ENCODE measurements at places on chromosomes 1 and 21.

GRCh38 chr1:95352767-95353166 lies 118.8 kb downstream of the RWDD3 start:
- peaks cover 3% of the 10 kb centered on the region for H3K27me3 ChIP-seq
- H3K36me3 ChIP-seq, result no peaks in the 10 kb centered on the region
- no peak for DNase-seq
- no peaks in the 10 kb centered on the region for H3K4me1 ChIP-seq
- no peak overlapping the region for H3K27ac ChIP-seq

DNA sequence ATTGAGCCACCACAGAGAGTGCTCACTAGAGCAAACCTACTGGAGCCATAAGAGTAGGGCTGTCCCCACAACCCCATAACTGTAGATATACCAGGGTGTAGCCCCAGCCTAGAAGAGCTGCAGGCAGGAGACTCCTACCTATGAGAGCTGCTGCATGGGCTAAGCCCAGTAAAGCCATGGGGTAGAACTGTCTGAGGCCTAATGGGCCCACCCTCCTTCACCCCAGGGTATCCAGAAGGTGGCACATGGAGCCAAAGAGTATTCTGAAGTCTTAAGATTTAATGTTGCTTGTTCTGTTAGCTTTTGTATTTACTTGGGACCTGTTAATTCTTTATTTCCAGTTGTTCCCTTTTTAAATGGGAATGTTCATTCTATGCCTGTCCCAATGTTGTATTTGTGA lies 1193.7 kb upstream of the ADGRL2 start:
- no peaks in the 10 kb centered on the region for H3K27me3 ChIP-seq
- no peak for DNase-seq
- no peaks in the 10 kb centered on the region for H3K36me3 ChIP-seq
- no peaks in the 10 kb centered on the region for H3K4me1 ChIP-seq
- H3K4me3 ChIP-seq, result no peak overlapping the region

- H3K36me3 ChIP-seq, result no peaks in the 10 kb centered on the region
- no peak overlapping the region for H3K4me3 ChIP-seq
- DNase-seq, result no peak
- no peaks in the 10 kb centered on the region for H3K4me1 ChIP-seq
Observed at GRCh38 chr1:219564109-219564508, 48.8 kb downstream of the ZC3H11B start.

- H3K27ac ChIP-seq, result no peak overlapping the region
- no peak overlapping the region for H3K4me3 ChIP-seq
- peaks cover 23% of the 10 kb centered on the region for H3K4me1 ChIP-seq
- no peak for DNase-seq
Observed at GRCh38 chr1:54046671-54047383, 6.2 kb downstream of the TMEM59 start.

GRCh38 chr1:162215902-162216301 lies 146.4 kb downstream of the NOS1AP start:
- no peak overlapping the region for H3K4me3 ChIP-seq
- H3K36me3 ChIP-seq, result no peaks in the 10 kb centered on the region
- no peaks in the 10 kb centered on the region for H3K4me1 ChIP-seq
- peaks cover 12% of the 10 kb centered on the region for H3K27me3 ChIP-seq
- no peak for DNase-seq

GRCh38 chr1:53344921-53345838 lies 17.3 kb upstream of the LRP8 start:
- no peak overlapping the region for H3K27ac ChIP-seq
- no peaks in the 10 kb centered on the region for H3K36me3 ChIP-seq

DNA sequence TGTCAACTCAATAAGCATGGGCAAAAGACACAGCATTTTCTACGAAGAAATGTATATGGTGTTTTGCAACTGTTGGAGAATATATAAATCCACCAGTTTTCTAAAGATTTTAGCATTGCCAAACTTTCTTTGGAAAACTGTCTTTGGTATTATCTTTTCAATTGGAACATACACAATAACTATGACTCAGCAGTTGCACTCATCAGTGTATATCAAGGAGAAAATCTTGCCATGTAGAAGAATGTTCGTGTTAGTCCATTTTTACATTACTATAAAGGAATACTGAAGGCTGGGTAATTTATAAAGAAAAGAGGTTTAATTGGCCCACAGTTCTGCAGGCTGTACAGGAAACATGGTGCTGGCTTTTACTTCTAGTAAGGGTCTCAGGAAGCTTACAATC lies 41.1 kb downstream of the PRKAA2 start:
- H3K27ac ChIP-seq, result no peak overlapping the region
- no peaks in the 10 kb centered on the region for H3K36me3 ChIP-seq
- DNase-seq, result no peak
- H3K27me3 ChIP-seq, result no peaks in the 10 kb centered on the region
- H3K4me3 ChIP-seq, result no peak overlapping the region

GRCh38 chr1:31504001-31504400 lies 72.3 kb upstream of the TINAGL1 start:
- no peak for DNase-seq
- peaks cover 17% of the 10 kb centered on the region for H3K4me1 ChIP-seq
- H3K27me3 ChIP-seq, result peaks cover 55% of the 10 kb centered on the region
- no peaks in the 10 kb centered on the region for H3K36me3 ChIP-seq
- H3K27ac ChIP-seq, result no peak overlapping the region

GRCh38 chr1:212045981-212046380 lies 10.4 kb downstream of the DTL start:
- H3K27ac ChIP-seq, result no peak overlapping the region
- no peaks in the 10 kb centered on the region for H3K36me3 ChIP-seq
- H3K4me1 ChIP-seq, result no peaks in the 10 kb centered on the region
- H3K27me3 ChIP-seq, result no peaks in the 10 kb centered on the region
- H3K4me3 ChIP-seq, result no peak overlapping the region
- DNase-seq, result no peak

DNA sequence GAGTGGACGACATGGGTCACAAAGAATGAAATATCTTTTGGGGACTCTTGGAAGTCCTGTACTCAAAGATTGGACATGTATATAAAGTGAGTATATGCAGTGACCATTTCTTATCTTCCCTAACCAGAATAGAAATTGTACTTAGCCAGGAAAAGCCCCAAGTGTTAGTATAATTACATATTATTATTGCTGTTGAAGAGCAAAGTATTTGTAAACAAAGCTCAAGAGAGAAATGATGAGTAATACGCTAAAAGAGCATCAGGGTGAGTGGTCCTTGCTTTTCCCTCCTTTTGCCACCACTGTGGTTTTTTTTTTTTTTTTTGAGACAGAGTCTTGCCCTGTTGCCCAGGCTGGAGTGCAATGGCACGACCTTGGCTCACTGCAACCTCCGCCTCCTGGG lies 6.4 kb upstream of the CGN start:
- no peak overlapping the region for H3K27ac ChIP-seq
- no peak overlapping the region for H3K4me3 ChIP-seq
- no peaks in the 10 kb centered on the region for H3K27me3 ChIP-seq
- H3K4me1 ChIP-seq, result no peaks in the 10 kb centered on the region

DNA sequence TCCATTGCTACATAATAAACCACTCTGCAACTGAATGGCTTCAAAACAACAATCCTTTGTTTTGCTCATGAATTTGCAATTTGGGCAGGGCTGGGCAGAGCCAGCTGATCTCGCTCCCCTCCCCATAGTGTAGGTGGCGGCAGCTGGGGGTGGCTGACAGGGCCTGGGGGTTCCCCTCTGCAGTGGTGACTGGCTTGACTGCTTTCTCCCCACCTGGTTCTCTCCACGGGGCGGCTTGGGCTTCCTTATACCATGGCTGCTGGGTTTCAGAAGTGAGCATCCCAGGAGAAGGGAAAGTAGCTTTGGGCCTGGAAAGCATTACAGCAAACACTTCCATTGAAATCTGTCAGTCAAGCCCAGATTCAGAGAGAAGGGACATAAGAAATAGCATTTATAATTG lies 129.7 kb upstream of the ZBTB40 start:
- no peaks in the 10 kb centered on the region for H3K36me3 ChIP-seq
- no peak overlapping the region for H3K27ac ChIP-seq
- no peaks in the 10 kb centered on the region for H3K4me1 ChIP-seq
- no peak overlapping the region for H3K4me3 ChIP-seq
- DNase-seq, result no peak
- H3K27me3 ChIP-seq, result peaks cover 2% of the 10 kb centered on the region

DNA sequence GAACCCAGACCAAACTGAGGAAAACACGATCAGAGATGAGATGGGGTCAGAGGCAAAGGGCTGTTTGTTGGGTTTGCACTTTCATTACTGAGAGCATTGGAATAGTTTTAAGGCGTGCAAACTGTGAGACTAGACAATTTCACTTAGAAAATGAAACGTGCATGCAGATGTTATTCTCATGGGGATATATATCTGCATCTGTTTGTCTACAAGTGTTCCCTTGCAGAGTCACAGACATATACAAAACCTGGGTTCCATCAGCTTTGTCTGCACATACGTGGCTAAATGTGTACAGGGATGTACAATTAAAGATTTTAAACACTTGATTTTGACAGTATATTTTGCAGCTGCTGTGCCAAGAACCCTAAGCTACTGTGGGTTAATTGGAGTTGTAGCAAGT lies 355.4 kb downstream of the KIF26B start:
- no peak overlapping the region for H3K27ac ChIP-seq
- no peaks in the 10 kb centered on the region for H3K4me1 ChIP-seq
- H3K36me3 ChIP-seq, result no peaks in the 10 kb centered on the region
- H3K27me3 ChIP-seq, result no peaks in the 10 kb centered on the region
- no peak overlapping the region for H3K4me3 ChIP-seq

GRCh38 chr1:205598841-205599668 lies 32.8 kb downstream of the ELK4 start:
- no peak overlapping the region for H3K4me3 ChIP-seq
- no peak overlapping the region for H3K27ac ChIP-seq
- no peak for DNase-seq

- no peaks in the 10 kb centered on the region for H3K36me3 ChIP-seq
- H3K27ac ChIP-seq, result no peak overlapping the region
- H3K4me3 ChIP-seq, result no peak overlapping the region
Observed at GRCh38 chr1:67861856-67862516, 28.7 kb upstream of the GNG12 start.

DNA sequence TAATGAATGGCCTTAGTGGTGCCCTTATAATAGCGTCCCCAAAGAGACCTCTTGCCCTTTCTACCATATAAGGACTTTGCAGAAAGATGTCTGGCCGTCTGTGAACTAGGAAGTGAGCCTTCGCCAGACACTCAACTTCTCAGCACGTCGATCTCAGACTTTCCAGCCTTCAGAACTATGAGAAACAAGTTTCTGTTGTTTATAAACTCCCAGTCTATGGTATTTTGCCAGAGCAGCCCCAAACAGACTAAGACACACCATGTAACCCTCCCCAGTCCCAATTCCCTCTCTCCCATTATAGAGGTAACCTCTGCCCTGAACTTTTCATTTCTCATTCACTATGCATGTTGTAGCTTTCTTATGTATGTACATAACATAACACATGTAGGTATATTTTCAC lies 55.7 kb downstream of the NID1 start:
- H3K36me3 ChIP-seq, result no peaks in the 10 kb centered on the region
- no peak overlapping the region for H3K4me3 ChIP-seq
- DNase-seq, result no peak
- no peaks in the 10 kb centered on the region for H3K27me3 ChIP-seq
- no peak overlapping the region for H3K27ac ChIP-seq

DNA sequence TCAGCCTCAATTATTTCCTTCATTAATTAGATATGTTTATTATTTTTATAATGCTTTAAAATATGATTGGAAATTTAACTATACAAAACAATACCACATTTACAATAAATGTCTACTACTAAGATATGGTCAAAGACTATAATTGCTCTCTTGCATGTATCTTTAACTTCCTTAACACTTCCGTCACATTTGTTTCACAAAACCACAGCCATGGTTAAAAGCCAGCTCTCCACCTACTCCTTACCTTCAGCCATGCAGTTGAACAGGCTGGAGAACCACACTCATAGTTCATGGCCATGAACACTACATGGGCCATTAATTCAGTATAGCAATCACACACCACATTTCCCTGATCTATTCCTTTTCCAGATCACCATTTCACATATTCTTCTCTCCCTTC lies 72.2 kb downstream of the NME7 start:
- H3K4me3 ChIP-seq, result no peak overlapping the region
- H3K4me1 ChIP-seq, result no peaks in the 10 kb centered on the region
- DNase-seq, result no peak
- H3K36me3 ChIP-seq, result peaks cover 3% of the 10 kb centered on the region
- H3K27ac ChIP-seq, result no peak overlapping the region

DNA sequence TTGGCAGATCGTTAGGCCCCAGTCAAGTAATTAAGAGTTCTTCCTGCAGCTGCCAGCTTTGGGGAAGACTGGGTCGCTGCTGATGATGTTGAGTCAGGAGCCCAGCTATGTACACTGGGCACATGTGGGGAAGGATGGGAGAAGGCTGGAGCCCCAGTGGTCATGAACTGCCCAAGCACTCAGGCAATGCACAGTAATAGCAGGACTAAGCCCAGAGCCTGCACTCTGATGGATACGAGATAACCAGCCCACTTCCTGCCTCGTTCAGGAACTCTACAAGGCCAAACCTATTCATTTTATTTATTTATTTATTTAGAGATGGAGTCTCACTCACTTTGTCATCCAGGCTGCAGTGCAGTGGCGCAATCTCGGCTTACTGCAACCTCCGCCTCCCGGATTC lies 81.1 kb upstream of the BTG3 start:
- no peak overlapping the region for H3K27ac ChIP-seq
- peaks cover 13% of the 10 kb centered on the region for H3K4me1 ChIP-seq
- no peak overlapping the region for H3K4me3 ChIP-seq
- no peak for DNase-seq
- no peaks in the 10 kb centered on the region for H3K36me3 ChIP-seq
- H3K27me3 ChIP-seq, result no peaks in the 10 kb centered on the region

DNA sequence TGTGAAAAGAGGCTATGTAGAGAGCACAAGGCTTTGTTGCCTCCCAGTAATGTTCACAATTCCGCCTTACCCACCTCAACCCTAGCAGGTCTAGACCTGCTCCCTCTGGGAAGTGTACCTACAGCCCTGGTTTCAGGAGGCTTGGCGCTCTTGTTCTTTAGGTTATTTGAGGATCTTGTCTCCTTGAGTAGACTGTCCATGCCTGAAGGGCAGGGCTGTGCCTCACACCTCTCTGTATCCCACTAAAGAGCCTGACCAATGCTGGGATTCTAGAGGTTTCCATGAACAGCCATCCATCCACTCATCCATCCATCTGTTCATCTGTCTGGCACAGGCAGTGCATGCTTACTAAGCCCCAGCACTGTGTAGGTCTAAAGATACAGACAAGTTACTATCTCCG lies 1.0 kb downstream of the RAB7B start:
- no peak overlapping the region for H3K4me3 ChIP-seq
- H3K27ac ChIP-seq, result no peak overlapping the region
- H3K36me3 ChIP-seq, result no peaks in the 10 kb centered on the region
- H3K27me3 ChIP-seq, result no peaks in the 10 kb centered on the region
- no peak for DNase-seq
